ENCODE measurements at places on chromosomes 1 and 21.

DNA sequence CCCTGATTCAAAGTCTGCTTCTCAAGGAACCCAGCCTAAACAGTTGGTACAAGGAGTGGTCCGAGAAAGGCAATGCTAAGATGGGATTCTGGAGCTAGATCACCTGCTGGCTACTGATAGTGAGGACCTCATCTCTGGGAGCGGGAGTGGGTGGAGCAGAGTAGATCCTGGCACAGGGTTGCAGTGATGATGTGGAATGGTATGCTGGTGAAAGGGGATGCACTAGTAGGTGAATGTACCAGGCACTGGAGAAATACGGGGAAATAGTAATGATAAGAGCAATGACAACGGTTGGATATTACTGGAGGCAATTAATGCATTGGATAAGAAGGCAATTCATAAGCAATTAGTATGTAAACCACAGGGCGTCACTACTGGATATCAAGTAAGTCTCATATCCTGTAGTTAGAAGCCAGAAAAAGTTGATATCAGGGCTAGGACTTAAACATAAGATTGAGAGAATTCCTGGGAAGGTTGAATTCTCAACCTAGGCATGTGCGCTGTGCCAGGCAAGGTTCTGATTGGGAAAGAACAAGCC lies 169.2 kb upstream of the LMO4 start:
- no peak overlapping the region for H3K27ac ChIP-seq
- no peak for DNase-seq
- H3K4me3 ChIP-seq: no peak overlapping the region
- no peaks in the 10 kb centered on the region for H3K4me1 ChIP-seq

GRCh38 chr1:107889524-107889923 lies 75.5 kb downstream of the VAV3 start:
- no peaks in the 10 kb centered on the region for H3K27me3 ChIP-seq
- no peak overlapping the region for H3K27ac ChIP-seq
- DNase-seq: no peak
- no peaks in the 10 kb centered on the region for H3K4me1 ChIP-seq

GRCh38 chr1:15399710-15400109 lies 10.0 kb upstream of the EFHD2 start:
- peaks cover 14% of the 10 kb centered on the region for H3K4me1 ChIP-seq
- DNase-seq: no peak
- H3K27ac ChIP-seq: no peak overlapping the region
- H3K4me3 ChIP-seq: no peak overlapping the region
- no peaks in the 10 kb centered on the region for H3K36me3 ChIP-seq

GRCh38 chr1:97942161-97943123 lies 21.6 kb upstream of the DPYD start:
- no peak for DNase-seq
- H3K4me3 ChIP-seq: no peak overlapping the region
- H3K4me1 ChIP-seq: peaks cover 24% of the 10 kb centered on the region
- no peaks in the 10 kb centered on the region for H3K36me3 ChIP-seq
- H3K27ac ChIP-seq: no peak overlapping the region

DNA sequence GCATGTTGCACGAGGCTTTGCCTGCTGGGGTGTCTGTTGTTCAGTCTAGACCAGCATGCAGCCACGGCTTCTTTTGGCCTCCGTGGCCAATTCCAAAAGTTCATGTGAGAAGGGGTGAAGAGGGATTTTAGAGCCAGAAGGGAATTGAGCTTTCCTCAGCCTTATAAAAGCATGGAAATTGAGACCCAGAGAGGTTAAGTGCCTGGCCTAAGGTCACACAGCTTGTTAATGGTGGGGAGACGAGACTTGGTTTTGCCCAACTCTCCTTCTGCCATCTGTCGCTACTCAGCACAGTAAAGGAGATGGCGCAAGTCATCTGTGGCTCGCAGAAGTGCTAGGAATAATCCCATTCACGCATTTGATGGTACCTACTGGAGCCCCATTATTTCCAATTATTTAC lies 25.7 kb downstream of the ZBTB18 start:
- DNase-seq: no peak
- no peaks in the 10 kb centered on the region for H3K36me3 ChIP-seq
- no peak overlapping the region for H3K27ac ChIP-seq
- H3K27me3 ChIP-seq: no peaks in the 10 kb centered on the region
- H3K4me3 ChIP-seq: no peak overlapping the region
